Left renal cortex interstitium (tissue), 4 donors: ENCODE measurements at places on chromosomes 3 and 15. TPM values are rescaled to one million over a fixed set of nuclear protein-coding genes. Genes with fewer than 3 reads are reported as not detected.

DNA sequence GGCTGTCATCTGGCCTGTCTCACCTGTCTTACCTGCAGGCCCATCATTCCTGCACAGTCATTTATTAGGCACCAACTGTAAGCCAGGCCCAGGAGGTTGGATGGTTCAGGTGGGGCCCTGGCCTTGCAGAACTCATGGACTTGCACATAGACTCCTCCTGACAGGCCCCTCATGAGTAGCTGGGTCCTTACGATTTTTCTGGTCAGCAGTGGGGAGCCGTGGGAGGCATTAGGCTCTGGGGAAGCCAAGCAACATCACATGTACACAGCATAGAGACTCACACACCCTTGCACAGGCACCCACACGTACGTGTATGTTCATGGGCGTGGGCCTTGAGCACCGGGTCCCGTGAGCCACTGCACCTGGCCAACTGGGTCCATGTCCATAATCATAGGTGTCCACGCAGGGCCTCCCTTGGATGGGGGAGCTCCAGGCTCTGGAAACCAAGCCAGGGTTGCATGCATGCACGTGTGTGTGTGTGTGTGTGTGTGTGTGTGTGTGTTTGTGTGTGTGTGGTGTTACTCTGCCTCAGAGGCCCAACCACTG is 20.3 kb downstream of the CISH start:
- DNase-seq = no peak

DNA sequence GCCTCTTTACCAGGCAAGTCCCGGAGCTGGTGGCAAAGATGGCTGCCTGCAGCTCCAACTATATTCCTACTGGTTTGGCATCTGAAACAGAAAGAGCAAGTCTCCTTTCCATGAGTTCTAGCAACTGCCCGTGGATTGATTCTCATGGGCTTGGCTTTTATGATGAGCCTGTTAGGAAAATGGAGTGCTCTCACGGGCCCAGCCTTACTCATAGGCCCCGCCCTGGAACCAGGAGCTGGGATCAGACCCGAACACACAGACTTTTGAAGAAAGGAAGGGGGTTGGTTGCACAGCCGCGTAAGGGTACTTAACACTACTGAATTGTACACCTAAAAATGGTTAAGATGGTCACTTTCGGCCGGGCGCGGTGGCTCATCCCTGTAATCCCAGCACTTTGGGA is 2.9 kb downstream of the NRROS start:
- DNase-seq = no peak

DNA sequence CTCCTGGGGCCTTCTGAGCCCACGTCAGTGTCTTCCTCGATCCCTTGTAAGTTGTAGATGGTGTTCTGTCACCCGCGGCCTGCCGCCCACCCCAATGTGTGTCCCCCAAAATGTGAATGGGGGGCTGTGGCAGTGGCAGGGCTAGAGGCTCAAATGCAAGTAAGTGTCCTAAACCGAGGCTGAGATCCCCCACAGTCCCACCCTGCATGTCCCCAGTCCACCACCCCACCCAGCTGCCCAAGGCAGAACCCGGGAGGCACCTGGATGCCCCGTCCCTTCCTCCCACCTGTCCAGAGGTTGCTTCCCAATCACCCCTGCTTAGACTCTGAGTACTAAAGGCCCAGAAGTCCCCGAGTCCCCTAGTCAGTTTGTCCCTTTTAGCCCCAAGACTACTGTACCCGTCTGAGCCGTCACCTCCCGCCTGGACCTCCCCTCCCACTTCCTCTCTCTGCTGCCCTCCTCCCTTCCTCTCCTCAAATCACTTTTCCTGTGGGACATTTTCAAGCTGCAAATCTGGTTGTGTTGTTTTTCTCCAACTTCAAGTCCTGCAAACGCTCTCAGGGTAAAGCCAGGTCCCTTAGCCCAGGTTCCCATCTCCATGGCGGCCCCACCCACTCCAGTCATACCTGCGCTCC is 11.8 kb upstream of the PLXND1 start:
- no peak for DNase-seq

Gene NR2F2
- 358 TPM for polyA plus RNA-seq

DNA sequence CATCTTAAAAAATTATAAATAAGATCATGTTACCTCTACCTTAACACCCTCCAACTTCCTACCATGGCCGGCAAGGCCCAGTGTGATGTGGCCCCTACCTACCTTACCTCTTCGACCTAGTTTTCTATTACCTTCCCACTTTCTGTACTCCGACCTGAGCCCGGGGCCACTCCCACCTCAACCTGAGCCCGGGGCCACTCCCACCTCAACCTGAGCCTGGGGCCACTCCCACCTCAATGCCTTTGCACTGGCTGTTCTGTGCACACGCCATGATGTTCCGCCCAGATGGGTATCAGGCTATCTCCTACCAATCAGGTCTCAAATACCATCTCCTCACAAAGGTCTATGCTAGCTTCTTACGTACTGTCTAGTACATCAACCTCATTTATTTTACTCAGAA is 66.8 kb upstream of the XXYLT1 start:
- no peak for DNase-seq

Gene CCDC33
- 4.8 TPM for polyA plus RNA-seq

Gene CYP1A2
- 0.14 TPM for polyA plus RNA-seq

Gene CD86
- polyA plus RNA-seq = 2.5 TPM

Gene SATB1
- polyA plus RNA-seq = 44.7 TPM

DNA sequence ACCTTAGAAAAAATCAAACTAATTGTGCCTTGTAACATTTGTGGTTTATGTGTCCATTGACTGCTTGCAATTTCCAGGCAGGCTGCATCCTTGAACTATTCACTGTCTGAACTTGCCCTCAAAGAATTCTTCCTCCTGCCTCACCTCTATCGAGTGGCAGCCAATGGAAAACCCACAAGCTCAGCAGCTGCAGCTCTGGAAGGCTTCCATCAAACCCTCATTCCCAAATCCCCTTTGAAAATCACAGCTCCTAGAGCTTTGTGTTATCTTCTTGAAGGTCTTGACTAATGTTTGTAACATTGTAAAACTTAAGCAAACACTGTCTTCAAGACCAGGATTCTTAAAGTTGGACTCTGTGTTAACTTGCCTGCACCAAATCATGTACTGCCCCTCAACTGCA is 81.1 kb downstream of the FILIP1L start:
- DNase-seq = no peak

Gene C3orf49
- 1.2 TPM for polyA plus RNA-seq

DNA sequence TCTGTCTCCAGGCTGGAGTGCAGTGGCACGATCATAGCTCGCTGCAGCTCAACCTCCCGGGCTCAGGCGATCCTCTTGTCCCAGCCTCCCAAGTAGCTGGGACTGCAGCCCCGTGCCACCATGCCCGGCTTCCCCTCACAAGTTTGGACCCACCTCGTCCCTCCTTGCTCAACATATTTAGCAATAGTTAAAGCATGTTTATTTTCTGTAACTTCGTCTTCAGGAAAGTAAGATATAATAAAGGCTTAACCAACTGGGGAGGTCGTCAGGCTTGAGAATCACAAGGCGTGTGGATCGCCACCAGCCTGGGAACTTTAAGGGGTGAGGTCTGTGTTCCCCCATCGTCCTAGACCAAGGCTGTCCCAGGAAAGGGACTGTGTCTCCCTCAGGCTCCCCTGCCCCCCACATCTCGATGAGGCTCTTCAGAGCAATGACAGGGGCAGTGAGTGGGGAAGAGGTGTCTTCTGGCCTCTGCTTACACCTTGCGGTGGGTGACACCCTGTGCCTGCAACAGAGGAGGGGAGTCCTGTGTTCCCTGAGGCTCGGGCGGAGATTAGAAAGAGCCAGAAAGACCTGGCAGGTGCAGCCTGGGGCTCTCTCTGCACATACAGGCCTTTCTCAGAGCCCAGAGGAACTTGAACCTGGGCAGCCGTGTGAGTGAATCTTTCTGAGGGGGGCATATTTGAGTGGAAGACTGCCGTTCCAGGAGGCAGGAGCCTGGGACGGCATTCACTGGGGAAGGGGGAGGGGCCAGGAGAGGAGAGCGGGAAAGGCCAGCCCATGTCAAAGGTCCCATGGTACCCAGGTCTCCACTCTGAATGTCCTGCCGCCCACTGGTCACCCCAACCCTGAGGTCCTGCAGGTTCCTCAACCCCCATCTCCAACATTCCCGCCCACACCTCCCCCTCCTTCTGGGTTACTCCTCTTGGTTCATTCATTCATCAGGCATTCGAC is 152.3 kb downstream of the SMAD6 start:
- DNase-seq = no peak

DNA sequence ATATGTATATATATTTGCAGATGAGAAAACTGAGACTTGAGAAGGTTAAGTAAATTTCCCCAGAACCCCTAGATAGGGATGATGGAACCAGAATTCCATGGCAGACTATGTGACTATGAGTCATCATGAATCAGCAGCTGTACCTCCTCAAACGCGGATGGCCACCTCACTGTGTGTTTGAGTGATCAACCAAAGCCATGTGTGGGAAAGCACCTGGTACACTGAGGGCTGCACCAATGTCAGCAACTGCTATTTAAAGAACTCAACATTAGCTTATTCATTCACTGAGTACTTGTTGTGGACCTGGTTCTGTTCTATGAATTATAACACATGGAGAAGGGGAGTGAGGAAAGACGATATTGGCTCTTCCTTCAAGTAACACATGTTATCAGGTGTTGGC is 377.0 kb downstream of the GAP43 start:
- no peak for DNase-seq

- DNase-seq = no peak
Measured at GRCh38 chr3:26350853-26351252, 271.7 kb upstream of the LRRC3B start.

DNA sequence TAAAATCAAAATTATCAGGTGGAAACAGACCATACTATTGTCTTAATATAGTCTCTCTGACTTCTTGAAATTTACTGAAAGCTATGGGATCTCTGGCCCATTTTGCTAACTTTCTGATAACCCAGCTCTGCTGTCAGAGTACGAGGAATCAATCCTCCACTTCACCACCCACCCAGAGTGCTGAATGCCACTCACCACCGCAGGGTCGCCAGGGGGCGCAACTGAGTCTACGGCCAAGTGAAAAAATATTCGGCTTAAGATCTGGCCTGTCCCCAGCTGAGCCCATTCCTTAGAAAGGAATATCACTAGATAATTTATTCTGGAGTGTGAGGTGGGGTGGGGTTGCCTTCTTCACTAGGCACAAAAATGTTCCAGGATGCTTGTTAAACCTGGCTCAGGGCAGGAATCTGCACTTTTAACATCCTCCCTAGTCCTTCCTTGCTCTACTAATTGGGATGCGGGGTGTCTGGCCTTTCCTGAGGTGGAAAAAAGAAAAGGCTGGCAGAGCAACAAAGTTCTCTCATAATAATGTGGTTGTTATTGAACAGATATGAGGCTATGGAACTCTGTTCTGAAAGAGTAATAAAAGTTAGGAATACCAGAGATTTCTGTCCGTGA is 520.6 kb downstream of the MFSD1 start:
- DNase-seq = no peak

Gene CACNA2D3
- polyA plus RNA-seq = 1.5 TPM

- DNase-seq = no peak
Measured at GRCh38 chr15:77577366-77577950, 55.3 kb downstream of the LINGO1 start.
